ENCODE measurements at places on chromosomes 7 and 10.

DNA sequence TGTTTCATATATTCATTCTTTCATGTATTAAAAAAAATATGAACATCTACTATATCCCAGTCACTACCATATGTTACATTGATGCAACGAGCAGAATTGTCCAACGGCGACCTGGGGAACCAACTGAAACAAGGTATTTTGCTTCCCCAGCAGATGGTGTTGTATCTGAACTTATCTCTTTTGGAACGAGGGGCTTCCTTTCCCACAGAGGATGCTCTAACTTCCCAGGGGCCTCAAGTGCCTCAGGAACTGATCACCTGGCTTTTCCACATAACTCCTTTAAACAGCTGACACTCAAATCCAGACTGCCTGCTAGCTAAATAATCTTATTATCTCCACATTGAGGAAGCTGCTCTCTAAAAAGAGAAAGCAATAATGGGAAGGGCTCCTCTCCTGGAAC, 259.3 kb downstream of the HTR7 start:
- DNase-seq = no peak

DNA sequence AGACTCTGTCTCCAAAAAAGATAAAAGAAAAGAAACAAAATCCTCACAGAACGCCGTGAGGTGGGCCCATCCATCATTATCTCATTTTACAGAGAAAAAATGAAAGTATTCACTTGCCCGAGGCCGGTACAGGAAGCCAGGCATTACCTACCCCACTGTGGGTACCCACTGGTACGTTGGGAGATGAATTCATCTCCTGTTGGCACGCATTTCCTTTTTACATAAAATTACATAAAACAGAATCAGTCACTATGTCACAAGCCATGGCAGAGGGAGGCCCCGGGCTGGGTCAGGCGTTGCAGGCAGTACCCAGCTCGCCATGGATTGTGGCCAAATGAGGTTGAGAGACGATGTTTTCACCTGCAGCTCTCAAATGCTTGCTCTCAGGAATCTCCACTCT, 38.6 kb upstream of the TNRC18 start:
- no peak for DNase-seq

- DNase-seq = no peak
Observed at GRCh38 chr7:141442781-141443180, 108.4 kb upstream of the AGK start.

DNA sequence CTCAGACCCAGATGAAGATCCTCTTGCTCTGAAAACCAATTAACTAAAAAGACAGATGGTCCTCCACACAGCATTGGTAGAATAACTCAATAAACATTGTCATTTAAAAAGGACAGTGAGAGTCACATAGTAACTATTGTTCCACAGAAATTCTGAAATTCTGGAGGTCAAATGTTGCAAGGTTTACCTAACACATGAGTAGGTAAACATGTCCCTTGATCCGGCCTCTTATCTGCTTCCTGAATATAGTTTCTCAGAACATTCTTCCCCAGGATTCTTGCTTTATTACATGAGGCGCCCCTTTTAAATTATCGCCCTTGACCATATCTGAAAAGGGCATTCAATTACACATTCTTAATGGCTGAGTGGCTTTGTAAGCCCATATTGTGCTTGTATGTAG, 270.7 kb downstream of the SEMA3D start:
- DNase-seq = no peak
